ENCODE measurements at places on chromosomes 6 and 20.
A peak's percentile ranks its signal among the peaks of the same experiment; 100 is the strongest.

DNA sequence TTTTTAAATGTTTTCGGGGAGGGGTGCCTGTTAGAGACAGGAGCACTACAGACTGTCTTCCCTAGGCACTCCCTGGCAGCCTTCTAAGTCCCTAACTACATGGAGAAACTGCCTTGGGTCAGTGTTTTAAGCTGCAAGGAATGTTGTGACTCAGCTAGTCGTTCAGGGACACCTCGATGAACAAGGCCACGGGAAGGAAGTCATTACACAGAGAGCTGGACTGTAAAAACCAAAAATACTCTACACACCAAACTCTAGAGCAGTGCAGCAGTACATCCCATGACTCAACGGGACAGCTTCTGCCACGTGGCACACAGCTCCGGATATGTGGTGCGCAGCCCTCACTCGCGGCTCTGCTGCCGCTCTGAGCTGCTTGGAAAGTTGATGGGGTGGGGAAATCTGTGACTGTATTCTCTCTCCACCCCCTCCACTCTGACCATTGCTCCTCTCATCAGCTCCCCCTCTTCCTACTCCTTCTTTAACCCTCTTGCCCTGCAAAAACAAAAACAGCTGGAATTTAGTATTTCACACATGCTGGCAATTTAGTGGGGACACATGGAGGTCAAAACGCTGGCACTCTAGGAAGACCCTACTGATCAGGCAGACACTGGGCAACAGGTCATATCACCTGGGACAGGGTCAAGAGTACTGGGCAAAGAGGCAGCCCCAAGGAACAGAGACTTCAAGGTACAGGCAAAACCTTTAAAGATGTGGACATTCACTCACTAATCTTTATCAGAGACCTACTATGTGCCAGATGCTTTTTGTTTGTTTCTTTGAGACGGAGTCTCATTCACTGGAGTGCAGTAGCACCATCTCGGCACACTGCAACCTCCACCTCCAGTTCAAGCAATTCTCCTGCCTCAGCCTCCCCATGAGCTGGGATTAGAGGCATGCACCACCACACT lies 10.9 kb upstream of the LPIN3 start:
- peak; percentile 90 for DNase-seq

DNA sequence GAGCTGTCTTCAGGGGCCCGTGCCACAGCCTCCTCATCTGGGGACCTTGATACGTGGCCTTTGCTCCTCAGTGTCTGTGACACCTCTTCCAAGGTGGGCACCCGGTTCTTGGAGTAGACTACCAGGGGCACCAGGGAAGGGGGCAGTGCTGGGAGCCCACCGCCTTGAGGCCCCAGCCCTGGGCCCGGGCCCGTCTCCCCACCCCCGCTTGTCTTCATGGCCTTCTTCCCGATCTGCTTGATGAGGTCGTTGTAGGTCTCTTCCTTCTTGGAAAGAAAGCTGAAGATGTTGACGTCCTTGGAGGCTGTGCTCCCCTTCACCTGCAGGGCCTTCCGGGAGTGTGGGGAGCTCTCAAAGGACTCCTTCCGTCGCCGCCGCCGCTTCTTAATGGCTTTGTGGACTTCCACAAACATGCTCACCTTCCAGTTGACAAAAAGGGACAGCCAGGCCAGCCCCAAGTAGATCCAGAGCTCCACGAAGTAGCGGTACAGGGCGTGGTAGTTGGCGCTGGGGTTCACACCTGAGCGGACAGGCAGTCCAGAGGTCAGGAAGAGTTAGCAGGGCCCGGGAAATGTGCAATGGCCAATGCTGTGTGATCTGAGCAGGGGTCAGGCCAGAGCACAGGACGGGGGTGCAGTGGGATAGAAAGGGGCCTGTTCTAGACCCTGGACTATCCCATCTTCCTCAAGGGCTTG lies 37.9 kb downstream of the KCNK5 start:
- DNase-seq, result no peak

DNA sequence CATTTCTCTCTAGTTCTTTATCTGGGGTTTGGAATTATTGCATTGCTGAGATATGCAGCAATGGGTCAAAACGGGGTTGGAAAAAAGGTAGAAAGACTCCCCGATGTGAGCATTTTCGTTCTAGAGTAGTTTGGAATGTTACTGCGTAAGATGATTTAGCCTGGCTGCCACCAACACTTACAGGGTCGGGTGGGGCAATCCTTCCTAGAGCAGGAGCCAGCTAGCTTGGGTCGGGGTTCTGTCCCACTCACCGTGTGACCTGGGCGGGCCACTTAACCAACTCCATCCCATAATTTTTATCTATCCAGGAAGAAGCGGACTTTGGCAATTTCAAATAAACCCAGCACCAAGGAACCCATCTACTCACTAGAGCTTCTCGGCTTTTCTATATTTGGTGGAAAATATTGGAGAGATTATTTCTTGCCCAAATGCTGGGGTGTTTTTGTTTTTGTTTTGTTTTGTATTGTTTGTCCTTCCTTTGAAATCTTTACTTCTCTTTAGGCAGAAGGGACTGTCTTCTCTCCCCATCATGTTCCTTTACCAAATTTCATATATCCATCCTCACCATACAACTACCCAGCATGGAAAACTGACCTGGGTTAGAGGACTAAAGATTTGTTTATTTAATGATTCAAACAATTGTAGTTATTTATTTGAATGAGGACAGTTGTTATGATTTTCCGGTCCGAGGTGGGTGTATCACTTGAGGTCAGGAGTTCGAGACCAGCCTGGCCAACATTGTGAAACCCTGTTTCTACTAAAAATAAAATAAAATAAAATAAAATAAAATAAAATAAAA lies 72.4 kb downstream of the GPX5 start:
- no peak for DNase-seq

DNA sequence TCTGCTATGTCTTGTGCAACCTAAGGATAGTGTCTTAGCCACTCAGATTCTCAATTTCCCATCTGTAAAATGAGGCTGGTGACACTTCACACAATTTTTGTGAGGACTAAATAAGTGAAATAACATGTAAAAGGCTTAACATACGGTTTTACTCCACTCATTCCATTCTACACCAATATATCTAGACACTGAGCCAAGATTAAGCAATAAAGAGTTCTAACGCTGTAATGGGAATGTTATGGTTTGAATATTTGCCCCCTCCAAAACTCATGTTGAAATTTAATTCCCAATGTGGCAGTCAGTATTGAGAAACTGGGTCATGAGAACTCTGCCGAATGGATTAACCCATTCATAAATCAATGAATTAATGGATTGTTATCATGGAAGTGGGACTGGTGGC lies 301.0 kb downstream of the HACE1 start:
- DNase-seq, result no peak

- DNase-seq, result no peak
Measured at GRCh38 chr6:143405373-143406154, 44.9 kb downstream of the ADAT2 start.

- DNase-seq, result no peak
Measured at GRCh38 chr20:37194621-37195417, 15.5 kb upstream of the MROH8 start.

DNA sequence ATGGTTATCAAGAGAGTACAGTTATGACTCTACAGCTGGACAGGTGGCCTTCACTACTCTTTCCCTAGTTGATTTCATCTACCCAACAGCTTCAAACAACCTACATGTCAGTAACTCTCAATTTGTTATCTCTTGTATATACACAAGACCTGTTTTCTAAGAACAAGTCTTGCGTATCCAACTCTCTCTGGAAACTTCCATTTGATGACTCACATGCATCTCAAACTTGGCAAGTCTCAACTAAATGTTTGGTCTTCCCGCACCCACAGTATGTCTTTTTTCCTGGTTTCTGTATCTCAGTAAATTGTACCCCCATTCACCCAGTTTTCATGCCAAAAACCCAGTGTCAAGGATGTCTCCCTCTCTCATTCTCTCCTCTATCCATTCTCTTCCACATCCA lies 97.7 kb downstream of the BTBD9 start:
- no peak for DNase-seq

DNA sequence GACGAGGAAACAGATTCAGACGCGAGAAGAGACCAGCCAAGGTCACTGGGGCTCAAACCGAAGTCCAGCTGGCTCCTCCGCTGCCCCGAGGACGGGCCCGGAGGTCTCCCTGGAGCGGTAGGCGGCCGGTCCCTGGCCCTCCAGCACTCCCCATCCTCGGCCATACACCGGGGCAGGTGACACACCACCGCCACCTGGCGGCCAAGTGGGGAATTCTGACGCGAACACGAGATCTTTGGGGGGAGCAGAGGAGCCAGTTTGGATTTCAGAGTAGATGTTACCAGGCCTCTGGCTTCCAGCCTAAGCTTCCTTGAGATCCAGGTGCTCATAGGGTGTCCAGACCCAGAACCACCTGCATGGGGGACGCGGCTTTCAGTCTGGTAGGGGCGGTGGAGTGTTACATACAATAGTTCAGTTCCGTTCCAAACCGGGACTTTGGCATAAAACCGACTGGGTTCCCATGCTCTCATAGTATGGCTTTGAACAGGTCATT lies 16.1 kb downstream of the BPIFB1 start:
- peak; percentile 91 for DNase-seq

- no peak for DNase-seq
Measured at GRCh38 chr6:152651986-152652385, 14.8 kb upstream of the SYNE1 start.

DNA sequence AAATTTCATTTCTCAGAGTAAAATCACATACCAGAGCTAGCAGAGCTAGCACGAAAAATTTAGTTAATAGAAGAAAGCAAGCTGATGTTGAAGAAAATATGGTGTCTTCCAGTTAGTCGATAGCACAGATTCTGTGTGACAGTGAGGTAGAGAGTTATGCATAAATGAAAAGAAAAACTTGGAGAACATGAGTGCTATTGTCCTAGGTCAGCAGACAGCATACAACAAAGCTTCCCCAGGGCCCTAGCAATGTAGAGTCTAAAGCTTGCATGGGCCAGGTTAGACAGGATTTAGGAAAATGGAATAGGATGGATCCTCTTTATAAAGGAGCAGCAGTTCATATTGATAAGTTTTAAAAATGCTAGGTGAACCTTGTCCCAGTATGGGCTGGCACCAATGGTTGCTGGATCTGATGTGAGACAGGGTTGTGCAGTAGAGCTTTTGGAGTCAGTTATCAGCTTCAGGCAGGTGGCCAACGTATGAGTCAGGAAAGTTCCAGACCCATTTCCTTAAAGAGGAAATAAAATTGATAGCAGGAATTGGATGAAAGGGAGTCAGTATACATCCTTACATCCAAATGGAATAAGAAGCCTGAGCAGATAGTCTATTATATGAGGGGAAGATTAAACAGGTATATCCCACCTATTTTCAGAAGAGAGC lies 277.2 kb downstream of the FRK start:
- no peak for DNase-seq
